ENCODE measurements at places on chromosomes 2 and 18.

DNA sequence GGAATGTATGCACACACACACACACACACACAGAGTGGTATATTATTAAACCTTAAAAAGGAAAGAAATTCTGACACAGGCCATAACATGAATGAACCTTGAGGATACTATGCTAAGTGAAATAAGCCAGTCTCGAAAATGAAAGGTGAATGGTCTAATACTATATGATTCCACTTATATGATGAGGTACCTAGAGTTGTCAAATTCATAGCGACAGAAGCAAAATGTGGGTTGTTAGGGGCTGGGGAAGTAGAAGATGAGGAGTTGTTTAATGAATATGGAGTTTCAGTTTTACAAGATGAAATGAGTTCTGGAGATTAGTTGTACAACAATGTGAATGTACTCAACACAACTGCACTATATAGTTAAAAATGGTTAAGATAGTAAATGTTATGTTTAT, 118.1 kb downstream of the ABCA12 start:
- no peak for DNase-seq

- no peak for DNase-seq
Measured at GRCh38 chr2:198662905-198663304, 794.8 kb downstream of the SATB2 start.

- DNase-seq, result no peak
Measured at GRCh38 chr18:54641734-54642133, 50.7 kb downstream of the DYNAP start.

DNA sequence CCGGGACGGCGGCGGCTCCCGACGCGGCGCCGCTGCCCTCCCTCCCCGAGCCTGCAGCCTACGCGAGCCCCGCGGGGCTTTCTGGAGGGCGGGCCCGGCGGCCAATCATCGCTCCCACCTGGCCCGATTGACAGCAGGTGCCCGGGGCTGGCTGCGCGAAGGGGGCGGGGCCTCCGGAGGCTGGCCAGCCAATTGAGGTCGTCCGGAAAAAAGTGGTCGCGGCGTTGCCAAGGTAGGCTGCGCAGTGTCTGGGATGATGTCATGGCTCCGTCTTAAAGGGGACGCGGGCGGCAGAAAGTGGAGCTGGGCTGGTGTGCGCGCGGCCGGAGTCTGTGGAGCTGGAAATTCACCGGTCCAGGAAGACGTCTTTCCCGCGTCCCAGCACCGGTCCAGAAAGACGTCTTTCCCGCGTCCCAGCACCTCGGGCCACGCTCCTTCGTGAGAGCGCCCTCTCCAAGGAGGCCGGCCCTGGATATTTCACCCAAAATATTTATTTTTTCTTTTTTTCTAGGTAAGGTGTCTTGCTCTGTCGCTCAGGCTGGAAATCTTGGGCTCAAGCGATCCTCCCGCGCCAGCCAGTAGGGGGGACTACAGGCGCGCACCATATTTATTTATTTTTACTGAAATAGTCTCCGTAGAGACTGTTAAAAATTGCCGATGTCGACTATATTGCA, at the start of gene ACTR1B:
Gene ACTR1B (minus strand): TSS at position 83 of the 674 bp plus-strand sequence. CDS start 154 bp downstream, outside the sequence.
- DNase-seq, result peak; percentile 97

DNA sequence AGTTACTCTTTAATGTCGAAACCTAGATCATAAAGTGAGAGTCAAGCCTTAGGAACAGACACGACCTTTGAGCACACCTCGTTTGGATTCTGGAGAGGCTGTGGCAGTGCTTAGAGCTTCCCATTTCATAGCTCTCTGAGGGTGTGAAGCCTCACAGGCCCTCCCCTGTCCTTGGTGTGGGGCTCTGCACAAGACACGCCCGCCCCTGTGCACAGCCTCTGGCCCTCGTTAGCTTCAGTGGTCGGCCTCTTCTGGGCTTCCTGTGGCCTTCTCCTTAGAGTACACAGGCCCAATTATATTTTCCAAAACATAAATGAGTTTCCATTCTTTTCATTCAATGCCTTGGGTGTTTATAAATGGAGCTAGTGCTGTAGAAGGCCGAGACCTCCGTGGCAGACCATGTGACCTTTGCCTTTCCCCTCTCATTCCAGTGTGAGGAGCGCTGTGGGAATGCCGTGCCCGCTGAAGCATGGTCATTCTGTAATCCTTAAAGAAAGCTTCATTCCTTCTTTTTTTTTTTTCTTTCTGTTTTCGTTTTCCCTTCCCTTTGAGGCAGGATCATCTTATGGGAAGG, 208.6 kb downstream of the DCDC2C start:
- DNase-seq, result no peak

- no peak for DNase-seq
Measured at GRCh38 chr2:68732036-68732932, 2.3 kb upstream of the ARHGAP25 start.

DNA sequence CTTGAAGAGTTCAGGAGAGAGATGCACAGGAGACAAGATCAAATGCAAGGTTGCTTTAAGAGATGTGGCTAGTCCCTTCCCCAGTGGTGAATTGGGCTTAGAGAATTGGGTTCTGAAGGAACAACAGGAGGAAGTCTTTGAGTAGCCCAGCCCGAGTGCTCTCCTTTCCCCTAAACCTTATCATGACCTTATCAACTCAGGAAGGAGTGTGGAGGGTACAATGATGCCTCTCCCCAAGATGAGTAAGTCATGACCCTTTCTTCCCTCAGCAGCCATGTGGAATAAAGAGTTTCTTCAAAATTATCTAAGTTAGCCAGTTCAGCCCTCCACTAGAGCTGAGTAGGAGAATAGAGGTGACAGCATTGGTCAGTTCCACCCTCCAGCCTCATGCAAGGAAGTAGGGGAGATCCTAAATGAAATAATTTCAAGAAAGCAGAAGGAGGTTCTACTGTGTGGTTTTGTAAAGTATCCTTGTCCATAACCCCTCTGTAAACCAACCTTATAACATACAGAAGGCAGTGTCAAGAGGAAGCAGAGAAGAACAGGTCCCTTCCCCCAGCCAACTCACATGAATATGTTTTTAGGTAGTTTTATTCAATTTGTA, 88.4 kb downstream of the ARHGAP15 start:
- no peak for DNase-seq

GRCh38 chr2:152664725-152665124, 52.5 kb downstream of the PRPF40A start:
- no peak for DNase-seq

DNA sequence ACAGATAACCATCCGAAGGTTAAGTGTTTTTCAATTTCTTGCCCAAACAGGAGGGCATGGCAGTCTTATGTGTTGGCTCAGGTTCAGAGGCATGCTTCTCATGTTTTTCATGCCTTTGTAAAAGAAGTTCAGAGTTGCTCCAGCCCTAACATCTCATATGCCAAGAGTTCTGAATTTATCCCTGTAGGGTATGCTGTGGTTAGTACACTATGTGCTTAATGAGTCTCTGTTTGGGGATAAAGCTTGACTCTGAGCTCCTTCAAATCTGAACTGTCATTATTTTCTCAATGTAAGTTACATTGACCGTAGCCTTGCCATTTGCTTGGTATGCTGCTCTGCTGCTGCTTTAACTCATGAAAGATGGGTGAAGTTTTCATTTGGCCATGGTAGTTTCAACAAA, 67.9 kb upstream of the PNPT1 start:
- DNase-seq, result no peak

DNA sequence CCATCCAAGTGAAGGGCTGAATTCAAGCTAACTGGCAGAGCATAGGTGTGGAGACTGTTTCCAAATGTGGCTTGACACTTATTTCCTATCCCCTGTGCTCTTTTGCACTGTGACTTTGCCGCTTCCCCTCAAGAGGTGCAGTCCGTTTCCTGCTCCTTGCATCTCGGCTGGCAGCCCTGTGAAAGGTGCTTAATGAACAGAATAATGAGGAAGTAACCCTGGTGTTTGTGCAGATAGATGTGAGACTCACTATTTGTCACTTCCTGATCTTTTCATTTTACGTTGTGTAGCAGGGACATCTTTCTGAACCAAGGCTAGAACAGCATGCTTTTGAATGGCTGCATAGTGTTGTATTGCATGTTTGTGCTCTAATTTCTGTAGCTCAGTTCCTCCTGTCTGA, 60.8 kb downstream of the CEP192 start:
- no peak for DNase-seq
